Stimulated activated CD8-positive, alpha-beta memory T cell treated with anti-CD3 and anti-CD28 coated beads, Interleukin-12 subunit alpha, Interleukin-12 subunit beta, amount 100 ng/mL, for 4 hours (primary cell): ENCODE measurements at places on chromosomes 13 and 19.

GRCh38 chr13:73608711-73609485 is 525.3 kb downstream of the KLF12 start:
- no peak for DNase-seq

DNA sequence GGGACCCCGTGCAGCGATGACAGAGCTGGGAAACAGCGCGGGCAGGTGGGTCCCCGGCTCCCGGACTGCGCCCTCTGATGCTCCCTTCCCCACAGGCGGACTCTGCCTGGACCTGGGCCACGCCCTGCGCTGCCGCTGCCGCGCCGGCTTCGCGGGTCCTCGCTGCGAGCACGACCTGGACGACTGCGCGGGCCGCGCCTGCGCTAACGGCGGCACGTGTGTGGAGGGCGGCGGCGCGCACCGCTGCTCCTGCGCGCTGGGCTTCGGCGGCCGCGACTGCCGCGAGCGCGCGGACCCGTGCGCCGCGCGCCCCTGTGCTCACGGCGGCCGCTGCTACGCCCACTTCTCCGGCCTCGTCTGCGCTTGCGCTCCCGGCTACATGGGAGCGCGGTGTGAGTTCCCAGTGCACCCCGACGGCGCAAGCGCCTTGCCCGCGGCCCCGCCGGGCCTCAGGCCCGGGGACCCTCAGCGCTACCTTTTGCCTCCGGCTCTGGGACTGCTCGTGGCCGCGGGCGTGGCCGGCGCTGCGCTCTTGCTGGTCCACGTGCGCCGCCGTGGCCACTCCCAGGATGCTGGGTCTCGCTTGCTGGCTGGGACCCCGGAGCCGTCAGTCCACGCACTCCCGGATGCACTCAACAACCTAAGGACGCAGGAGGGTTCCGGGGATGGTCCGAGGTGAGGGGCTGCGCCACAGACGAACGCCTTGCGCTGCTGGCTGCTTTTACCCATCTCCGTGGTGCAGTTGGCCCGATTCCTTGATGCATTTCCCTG is 7.8 kb upstream of the SELENOV start:
- DNase-seq: peak; percentile 17

DNA sequence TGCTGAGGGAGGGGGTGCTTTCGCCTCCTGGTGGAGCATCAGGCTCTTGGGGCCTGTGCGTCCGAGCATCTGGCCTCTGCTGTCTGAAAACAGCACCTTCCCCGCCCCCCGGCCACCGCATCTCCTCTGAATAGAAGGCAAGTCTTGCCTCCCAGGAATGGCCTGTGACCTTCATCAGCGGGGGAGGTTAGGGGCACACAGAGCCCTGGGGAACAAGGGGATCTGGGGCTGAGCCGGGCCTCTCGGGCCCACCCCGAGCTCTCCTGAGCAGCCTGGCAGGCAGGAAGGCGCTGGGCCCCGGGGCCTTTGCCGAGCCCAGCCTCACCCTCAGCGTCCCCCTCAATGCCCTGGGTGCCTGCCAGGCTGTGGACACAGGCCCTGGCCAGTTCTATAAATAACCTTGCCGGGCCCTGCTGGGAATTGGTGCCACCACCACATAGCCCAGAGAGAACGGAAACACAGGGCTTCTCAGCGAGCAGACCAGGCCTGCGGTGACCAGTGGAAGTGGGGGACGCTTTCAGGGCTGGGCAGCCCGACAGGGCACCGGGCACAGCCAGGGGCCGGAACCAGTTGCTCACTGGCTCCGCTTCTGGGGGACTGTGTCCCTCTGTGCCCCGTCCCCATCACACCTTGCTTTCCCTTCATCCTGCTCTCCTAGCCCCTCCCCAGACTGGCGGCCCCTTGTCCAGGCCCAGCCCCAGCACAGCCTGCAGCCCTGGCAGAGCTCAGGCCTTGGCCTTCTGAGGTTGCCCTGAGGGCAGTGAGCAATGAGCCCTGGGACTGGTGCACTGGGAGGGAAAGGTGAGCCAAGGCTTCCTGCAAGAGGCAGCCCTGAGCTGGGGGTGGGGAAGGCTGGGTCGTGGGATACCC is 9.5 kb downstream of the STK11 start:
- no peak for DNase-seq

DNA sequence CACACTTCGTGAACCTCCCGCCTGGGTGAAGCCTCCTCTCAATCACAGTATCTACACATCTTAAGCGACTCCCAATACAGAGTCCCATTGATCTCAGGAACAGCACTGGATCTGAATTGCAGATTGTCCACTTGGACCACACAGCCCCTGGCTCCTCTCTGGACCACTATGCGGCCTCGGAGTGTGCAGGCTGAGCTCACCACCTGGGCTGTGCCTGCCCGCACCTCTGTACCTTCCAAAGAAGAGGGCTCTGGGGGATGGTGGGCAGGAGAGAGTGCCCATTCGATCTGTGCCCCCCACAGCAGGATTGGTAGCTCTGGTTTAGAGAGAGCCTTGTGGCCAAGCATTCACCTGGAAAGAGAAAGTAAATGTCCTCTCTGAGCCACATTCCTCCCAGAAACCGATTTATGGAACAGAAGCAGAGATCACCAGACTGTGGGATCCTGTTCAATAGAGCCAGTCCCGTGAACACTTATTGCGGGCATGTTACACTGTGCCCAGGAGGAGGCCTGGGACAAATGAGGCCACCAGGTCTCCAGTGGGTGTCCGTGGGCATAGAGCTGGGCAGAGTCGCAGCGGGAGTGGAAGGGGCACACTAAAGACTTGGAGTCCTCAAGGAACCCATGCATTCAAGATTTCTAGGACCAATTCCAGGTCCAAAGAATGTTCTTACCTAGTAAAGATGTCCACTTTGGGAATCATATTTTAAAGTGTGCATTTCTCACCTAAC is 141.6 kb upstream of the SOX1 start:
- DNase-seq: no peak

GRCh38 chr13:113954046-113954835 is 19.6 kb downstream of the C13orf46 start:
- no peak for DNase-seq

GRCh38 chr19:11552666-11553372 is 6.2 kb downstream of the ELOF1 start:
- DNase-seq: no peak

DNA sequence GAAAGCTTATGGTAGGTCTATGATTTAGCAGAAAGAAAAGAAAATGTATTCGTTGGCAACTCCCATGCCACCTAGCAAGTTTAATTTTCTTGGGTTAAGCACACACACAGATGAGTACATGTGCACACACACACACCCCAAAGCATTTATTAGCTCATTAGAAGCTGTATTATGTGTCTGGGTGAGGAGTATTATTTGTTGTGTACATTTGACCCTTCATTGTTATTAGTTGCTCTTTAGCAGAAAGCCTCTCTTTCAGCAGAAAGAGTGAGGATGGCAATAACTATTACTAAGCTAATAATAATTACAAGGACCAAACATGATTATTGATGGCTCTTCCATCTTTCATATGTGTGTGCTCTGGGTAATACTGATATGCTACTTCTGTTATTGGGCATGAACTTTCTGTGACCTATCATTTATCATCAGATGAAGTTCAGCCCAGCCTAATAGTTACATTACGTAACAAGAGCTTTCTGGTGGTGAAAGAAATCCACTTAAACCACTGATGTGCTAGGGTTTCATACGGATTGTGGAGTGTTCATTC is 177.4 kb upstream of the OBI1 start:
- no peak for DNase-seq

GRCh38 chr13:24237356-24237755 is 72.0 kb upstream of the C1QTNF9 start:
- no peak for DNase-seq

DNA sequence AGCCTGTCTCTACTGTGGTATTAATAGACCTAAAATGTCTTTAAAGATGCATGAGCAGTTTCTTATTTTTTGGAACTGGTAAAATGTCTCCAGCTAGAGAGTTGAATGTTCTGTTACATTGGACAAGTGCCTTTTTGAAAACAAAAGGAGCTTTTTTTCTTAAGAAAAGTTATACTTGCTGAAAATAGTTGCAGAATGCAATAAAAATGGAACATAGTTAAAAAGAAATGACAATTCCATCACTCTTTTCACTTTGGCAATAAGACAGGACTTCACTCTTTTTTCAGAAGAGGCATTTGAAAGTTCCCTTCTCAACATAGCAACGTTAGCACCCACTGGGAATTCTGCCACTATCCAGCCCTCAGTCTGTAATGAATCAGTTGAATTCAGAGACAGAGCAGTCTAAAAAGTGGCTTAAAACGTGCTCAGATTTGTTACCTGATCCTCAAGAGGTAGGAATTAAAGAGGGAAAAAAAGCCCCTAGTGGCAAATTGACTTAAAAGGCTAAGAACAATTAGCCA is 10.1 kb downstream of the RGCC start:
- DNase-seq: no peak

- no peak for DNase-seq
Measured at GRCh38 chr19:8097681-8098567, 45.4 kb downstream of the CCL25 start.

DNA sequence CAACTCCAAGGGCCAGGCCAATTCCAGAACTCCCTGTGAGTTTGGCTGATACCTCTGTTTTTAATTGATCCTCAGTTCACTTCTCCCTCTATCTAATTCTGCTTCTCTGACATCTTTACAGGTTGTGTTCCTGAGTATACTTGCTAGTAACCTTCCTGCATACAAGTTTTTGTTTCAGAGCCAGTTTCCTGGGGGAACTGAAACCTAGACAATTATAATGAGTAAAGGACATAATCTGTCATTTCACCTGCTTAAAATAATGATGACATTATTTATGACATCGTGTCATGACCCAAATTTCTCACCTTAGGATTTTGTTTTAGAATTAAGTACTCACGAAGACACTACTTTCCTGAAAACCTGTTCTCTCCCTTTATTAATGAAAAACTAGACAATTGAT is 12.5 kb upstream of the MYCBP2 start:
- DNase-seq: no peak

DNA sequence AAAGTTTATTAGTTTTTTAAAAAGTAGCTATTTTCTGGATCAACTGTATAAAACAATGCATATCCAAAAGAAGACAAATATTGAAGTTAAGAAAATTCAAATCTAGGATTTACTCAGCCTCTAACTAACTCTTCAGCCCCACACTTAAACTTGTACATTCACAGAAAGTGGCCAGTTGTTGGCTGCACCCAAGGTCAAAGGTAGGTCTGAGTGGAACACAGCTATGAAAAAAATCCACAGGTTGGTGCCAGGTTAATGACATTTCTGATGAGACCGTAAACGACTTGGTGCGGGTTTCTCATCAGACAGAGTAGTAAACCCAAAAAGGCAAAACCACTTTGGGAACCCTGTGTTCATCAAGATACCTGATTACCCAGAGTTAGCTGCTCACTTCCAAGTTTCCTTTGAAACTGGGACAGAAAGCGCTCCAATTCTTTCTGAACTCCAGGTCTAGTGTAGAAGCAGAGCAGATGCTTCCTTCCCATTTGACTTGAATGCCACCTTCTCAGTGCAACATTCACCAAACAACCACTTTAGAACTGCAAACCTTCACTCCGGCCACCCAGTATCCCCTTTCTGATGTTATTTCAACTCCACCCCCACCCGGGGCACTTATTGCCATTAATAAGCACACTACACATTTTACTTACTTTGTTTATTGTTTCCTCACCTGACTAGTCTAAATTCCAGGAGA is 208.3 kb upstream of the STARD13 start:
- no peak for DNase-seq

- peak; percentile 58 for DNase-seq
Measured at GRCh38 chr19:19224852-19225494, 13.2 kb downstream of the NCAN start.

GRCh38 chr13:109425821-109426689 is 360.3 kb downstream of the IRS2 start:
- DNase-seq: no peak

GRCh38 chr19:41420101-41420880 is 6.9 kb downstream of the B3GNT8 start:
- DNase-seq: no peak

GRCh38 chr19:20840371-20840770 is 64.3 kb downstream of the ZNF66 start:
- no peak for DNase-seq

- no peak for DNase-seq
Measured at GRCh38 chr13:73945871-73946270, 188.3 kb downstream of the KLF12 start.

DNA sequence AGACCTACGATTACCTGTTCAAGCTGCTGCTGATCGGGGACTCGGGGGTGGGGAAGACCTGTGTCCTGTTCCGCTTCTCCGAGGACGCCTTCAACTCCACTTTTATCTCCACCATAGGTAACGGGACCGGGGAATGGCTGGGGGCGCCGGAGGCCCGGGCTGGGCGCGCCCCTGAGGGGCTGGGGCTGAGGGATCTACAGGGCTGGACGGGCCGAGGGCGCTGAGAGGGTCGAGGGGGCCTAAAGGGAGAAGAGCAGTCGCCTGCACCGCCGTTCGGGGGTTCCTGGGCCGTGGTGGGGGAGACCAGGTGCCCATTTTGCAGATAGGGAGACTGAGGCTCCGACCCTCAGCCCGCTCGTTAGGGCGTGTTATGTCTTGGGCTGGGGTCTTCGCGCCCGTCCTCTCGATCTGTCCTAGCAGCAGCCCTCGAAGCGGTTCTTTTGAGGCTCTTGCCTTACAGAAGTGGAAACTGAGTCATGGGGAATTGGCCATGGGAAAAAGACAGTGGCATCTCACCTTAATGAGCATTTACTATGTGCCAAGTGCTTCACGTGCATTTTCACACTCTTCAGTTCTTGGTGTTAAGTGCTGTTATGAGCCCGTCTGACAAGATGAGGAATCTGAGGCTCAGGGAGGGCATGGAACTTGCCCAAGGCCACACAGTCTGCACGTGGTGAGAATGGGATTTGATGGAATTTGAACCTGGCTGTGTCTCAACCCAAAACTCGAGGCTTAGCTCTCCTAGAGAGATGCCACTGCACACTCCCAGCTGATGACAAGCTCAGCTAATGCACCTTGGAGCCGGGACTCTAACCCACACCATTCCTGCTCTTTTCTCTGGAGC is 442 bp downstream of the RAB8A start:
- DNase-seq: no peak

DNA sequence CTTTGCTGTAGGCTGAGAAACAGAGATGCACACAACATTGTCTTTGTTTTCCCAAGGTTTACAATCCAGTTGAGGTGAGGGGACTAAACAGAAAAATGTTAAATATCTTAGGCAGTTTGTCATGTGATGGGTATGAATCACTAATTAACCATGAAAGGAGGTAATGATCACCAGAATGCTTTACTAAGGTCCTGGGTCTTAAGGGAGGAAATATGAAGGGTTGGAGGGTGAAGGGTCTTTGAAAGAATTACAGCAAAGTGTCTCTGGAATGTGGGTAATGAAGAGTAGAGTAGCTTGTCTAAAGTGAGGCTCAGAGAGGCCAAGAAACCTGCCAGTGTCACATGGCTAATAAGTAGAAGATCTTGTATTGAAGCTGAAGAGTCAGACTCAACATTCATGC is 19.0 kb downstream of the BIVM start:
- no peak for DNase-seq

DNA sequence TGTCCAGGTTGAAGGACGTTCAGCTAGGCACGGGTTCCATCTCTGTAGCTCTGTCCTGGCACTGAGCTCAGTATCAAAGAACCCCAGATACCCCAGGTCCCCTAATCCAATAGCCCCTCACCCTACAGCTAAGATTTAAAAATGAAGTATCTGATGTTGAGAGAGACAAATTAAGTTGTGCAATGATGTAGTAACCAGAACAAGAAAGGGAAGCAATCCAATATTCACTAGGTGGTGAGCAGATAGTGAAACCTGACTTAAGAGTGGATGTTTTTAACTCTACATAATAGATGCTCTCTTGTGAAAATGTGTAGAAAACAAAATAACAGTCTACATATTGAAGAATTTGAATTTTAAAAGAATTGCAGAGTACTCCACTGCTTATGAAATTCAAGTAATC is 1.8 kb downstream of the ACOD1 start:
- DNase-seq: no peak

GRCh38 chr19:51466723-51467122 is 8.5 kb upstream of the SIGLEC8 start:
- DNase-seq: no peak

- DNase-seq: no peak
Measured at GRCh38 chr13:32173881-32174280, 141.3 kb downstream of the ZAR1L start.
